Non-pigmented ciliary epithelial cell (primary cell): ENCODE measurements at places on chromosomes 3 and 15.
A peak's percentile ranks its signal among the peaks of the same experiment; 100 is the strongest.

GRCh38 chr3:71376911-71377310, 206.6 kb downstream of the FOXP1 start:
- no peak for DNase-seq

GRCh38 chr3:114104414-114104813, 47.9 kb downstream of the QTRT2 start:
- no peak for DNase-seq

DNA sequence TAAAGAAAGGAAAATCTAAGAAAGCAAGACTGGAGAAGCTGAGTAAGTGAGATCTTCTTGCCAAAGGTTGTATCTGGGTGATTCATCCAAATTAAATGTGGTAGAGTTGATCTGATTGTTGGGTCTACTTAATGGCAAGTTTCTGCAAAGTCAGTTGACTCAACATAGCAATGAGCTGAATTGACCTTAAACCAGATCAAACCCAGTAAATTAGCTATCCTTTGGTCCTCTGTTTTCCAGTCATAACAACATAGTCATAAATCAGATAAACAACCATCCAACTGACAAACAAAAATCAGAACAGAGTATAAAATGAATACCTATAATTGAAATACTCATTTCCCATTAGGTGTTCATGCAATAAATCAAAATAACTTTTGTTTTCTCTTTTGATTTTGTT, 142.6 kb upstream of the CFAP20DC start:
- peak; percentile 28 for DNase-seq

DNA sequence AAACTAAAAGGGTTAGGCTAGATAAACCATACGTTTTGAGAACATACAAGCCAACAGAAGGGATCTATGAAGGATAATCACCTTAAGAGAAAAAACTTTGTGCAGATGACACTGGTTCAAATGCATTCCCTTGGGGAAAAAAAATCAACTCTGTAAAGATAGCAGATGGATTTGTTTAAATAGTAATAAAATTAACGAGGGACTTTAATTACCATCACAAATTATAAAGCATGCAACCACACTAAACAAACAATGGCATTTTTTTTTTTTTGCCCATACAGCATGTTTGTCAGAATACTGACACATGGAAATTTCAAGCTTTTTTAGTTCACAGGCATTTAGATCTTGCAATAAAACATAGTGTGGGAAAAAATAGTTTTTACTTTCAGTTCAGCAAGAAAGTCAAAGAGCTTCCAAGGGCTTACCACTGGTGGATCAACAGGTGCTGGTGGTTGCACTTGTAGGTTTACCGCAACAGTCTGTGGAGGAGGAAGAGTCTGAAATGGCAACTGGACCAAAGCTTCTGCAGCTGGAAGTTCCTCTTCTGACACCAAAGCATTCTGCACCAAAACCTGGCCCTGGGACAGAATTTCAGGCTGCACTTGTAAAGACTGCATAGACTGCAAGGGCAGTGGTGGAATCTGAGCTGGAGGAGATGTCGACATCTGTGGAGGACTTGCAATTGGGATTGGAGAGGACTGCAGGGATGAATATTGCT, 53.1 kb downstream of the PHC3 start:
- DNase-seq = no peak

GRCh38 chr3:105791131-105791530, 77.7 kb downstream of the CBLB start:
- DNase-seq = peak; percentile 60

- DNase-seq = no peak
These were observed 74.8 kb downstream of the DNASE1L3 start for GRCh38 chr3:58135712-58136543.

DNA sequence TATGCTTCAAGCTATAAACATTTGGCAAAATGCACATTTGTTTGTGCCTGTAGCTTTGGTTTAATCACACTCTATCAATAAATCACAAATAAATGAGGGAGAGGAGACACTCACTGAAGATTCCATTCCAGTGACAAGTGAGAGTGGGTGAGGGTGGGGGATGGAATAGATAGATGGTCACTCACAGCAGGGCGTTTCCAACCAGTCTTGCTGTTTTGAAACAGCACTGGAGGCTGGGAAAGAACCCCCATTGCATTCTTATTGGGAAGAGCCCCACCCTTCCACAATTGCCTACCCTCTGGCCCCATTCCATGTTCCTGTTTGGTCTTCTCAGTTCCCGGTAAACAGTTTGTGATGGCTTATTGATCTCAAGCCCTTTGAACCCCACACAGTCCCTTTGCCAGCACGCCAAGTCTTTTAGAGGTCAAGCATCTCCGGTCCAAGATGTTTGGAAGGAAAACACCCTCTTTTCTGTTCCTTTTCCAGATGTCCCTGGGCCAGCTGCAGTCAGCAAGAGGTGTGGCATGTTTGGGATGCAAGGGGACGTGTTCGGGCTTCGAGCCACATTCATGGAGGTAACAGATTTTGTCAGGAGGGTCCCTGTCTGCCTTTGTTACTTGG, 30.7 kb downstream of the LMCD1 start:
- no peak for DNase-seq

DNA sequence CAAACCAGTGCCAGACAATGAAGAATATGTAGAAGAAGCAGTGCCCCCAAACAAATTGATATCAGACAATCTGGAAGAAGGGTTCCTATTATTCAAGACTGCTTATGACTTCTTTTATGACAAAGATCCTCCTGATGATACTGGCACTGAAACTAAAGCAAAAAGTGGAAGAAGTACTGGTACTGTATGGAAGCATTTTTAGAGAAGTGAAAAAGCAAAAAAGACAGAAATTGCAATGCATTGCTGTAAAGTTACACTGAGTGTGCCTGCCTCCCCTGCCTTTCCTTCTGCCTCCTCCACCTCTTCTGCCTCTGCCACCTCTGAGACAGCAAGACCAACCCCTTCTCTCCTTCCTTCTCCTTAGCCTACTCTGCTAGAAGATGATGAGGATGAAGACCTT, 167.6 kb downstream of the PLCL2 start:
- no peak for DNase-seq

- no peak for DNase-seq
These were observed 204.2 kb upstream of the ONECUT1 start for GRCh38 chr15:52994290-52994689.

DNA sequence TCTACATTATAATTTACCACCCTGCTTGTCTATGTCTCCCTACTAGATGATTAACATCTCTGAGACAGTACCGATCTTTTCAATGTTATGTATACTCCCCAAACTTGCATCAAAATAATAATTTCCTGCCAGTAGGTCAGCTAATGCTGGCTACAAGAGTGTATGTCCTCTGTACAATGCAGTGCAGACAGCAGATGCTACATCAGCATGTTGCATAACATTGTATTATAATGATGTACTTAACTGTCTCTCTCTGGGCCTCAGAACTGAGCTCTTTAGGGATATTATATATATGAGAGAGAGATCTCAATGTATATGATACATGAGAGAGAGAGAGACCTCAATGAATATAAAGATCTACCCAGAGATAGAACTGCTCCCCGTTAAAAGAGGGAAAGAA, 456.6 kb downstream of the SHQ1 start:
- no peak for DNase-seq

DNA sequence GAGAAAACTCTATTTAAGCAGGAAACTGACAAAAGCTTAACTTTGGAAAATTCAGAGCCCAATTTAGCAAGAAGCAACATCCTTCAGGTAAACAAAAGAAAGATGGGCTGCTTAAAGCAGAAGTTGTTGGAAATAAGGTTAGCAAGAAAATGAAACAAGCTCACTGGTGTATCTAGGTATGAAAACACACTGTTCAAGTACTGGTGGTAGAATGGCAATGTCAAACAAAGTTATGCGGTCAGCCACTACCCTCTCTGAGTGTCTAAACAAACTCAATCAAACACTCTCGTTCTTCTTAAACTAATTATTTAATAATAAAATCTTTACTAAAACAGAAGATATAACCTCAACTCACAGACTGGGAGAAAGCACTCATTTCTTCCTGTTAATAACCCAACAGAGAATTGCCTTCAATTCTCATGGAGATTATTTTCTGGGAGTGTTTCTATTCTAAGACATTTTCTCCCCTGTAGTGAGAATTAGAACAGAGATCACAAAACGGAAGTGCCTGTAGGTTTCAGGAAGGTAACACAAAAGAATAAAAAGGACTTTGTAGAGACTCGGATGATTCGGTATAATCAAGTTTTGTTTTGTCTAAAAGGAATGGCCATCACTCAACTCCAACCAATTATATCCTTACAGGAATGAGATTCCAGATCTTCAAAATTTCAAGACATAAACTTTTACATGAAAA, 28.9 kb downstream of the PRICKLE2 start:
- DNase-seq = no peak

- DNase-seq = no peak
These were observed 233.1 kb upstream of the PLSCR5 start for GRCh38 chr3:146838221-146838620.

- DNase-seq = peak; percentile 65
These were observed 636.1 kb downstream of the MAGI1 start for GRCh38 chr3:65402597-65402996.

- no peak for DNase-seq
These were observed 14.6 kb downstream of the MRPS25 start for GRCh38 chr3:15050405-15051092.

GRCh38 chr3:74403307-74403706, 211.2 kb downstream of the CNTN3 start:
- DNase-seq = no peak

GRCh38 chr3:136708333-136708985, 43.7 kb downstream of the STAG1 start:
- no peak for DNase-seq

DNA sequence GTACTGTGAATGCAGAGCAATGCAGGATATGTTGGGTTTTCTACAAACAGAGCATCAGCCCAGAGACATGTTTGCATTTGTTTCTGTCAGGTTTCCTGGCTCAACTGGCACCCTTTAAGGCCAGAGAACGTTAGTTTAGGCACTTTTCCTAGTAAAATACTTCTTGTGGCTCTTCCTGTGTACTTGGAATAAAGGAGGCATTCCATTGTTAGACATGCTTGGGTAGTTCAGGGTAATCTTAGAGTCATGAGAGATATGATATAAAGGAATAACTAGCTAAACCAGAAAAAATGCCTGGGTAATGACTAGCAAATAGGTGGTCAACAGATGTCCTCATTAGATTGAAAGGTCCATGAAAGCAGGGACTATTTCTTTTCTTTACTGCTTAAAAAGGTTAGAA, 60.4 kb upstream of the RBM5 start:
- DNase-seq = peak; percentile 57

- DNase-seq = no peak
These were observed 282.5 kb upstream of the TTC14 start for GRCh38 chr3:180319461-180319860.

GRCh38 chr3:117404730-117405129, 695.2 kb downstream of the TUSC7 start:
- DNase-seq = no peak

DNA sequence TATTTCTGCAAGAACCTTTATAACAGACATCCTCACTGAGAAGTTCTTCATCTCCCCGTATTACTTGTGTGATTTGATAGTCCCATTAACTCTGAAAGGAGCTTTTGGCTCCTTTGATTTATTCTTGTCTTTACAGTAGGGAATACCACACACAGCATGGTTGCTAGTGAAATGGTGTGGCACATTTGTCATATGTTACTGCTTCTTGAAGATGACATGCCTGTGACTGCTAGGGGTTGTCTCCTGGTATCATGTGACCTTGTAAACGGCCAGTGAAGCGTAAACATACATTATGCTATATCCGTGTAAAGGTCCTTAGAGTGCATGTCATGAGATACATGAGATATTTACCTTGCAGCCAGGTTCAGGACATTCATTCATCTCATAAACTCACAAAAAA, 197.9 kb downstream of the RYR3 start:
- no peak for DNase-seq

DNA sequence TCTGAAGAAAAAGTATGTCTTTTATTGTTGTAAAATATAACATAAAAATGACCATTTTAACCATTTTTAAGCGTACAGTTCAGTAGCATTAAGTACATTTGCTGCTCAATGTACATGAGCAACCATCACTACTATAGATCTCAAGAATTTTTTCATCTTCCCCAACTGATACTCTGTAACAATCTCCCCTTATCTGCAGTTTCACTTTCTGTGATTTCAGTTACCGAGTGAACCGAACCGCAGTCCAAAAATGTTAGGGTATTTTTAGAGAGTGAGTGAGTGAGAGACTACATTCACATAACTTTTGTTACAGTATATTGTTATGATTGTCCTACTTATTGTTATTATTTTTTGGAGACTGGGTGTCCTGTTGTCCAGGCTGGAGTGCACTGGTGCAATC, 9.0 kb upstream of the SLC25A26 start:
- no peak for DNase-seq

DNA sequence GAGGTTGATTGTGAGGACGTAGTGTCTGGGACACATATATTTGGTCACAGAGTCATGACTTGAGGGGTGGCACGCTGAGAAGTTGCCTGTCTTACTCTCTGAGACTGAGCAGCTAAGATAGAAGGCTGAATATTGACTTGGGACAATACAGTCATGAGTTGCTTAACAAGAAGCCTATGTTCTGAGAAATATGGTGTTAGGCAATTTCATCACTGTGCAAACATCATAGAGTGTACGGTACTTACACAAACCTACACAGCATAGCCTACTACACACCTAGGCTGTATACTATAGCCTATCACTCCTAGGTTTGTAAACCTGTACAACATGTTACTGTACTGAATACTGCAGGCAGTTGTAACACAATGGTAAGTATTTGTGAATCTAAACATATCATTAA, 30.3 kb upstream of the SPESP1 start:
- DNase-seq = no peak

- no peak for DNase-seq
These were observed 137.5 kb upstream of the CCDC54 start for GRCh38 chr3:107239703-107240102.

GRCh38 chr3:5494905-5495519, 307.5 kb downstream of the EDEM1 start:
- no peak for DNase-seq

- DNase-seq = no peak
These were observed 277.1 kb downstream of the LPP start for GRCh38 chr3:188431040-188431439.

DNA sequence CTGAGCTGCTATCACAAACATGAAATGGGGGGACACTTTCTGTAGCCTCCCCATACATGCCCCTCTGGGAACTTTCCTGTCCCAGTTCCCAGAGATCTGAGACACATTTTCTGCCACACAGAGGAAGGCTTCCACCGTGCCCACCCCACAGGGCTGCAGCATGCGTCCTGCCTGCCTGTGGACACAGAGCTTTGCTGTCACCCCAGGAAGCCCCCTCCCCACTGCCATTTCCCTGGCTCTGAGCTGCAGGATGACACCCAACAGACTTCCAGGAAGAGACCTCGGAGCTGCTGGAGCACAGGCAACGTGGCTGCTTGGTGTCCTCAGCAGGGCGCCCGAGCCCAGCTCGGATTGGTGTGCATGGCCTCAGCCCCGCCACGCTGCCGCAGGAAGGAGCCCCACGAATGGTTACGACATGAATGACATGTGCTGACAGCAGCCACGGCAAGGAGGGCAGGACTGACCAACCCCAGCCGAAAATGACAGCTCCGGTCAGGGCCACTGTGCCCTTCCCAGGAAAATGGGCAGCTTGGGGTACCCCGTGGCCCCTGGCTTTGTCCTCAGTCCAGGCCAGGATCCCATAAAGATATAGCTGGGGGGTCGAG, 81.3 kb downstream of the VGLL4 start:
- DNase-seq = no peak
